Uterus (tissue), 4 donors: ENCODE measurements at places on chromosomes 4 and X. TPM values are rescaled to one million over a fixed set of nuclear protein-coding genes. Genes with fewer than 3 reads are reported as not detected.

The HMX1 gene
- 0.21 TPM for total RNA-seq

The SPANXC gene
- not detected for total RNA-seq

The PAGE1 gene
- total RNA-seq, result not detected

The TAF7L gene
- not detected for total RNA-seq

The MTTP gene
- total RNA-seq, result 0.14 TPM

The IL9R gene
- total RNA-seq, result 0.14 TPM

The DLG3 gene
- total RNA-seq, result 4.9 TPM

The LONRF3 gene
- total RNA-seq, result 5.9 TPM

The HSFX3 gene
- not detected for total RNA-seq

The TBC1D9 gene
- 10.6 TPM for total RNA-seq

The ENPP6 gene
- not detected for total RNA-seq

The HTT-AS gene
- not detected for total RNA-seq

DNA sequence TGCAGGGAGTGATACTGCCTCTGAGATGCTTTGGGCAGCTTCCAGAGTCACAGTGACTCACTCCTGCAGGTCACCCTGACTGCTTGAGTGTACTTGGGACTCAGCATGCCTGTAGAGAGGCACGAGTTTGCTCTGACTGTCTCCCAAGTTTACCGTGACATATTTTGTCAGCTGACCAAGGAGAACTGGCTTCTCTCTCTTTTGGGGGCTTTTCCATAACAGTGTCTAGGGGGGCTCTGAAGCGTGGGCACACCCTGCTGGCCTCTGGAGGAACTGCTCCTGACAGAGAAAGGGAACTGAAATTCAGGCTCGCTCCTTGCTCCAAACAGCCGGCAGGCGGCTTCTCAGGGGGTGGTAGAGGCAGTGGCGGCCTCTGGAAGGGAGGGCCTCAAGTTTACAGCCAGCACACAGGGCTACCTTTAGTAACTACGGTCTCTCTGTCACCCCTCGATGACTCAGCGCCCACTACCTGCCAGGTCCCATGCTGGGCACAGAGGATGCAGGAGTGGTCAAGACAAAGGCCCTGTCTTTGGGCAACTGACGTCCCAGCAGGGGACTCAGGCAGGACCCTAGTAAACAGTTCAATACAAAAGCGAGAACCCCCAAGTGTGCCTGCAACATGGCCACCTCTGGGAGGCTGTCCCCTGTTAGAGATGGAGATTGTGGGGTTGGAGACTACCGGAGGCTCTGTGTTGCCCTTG, 17.8 kb downstream of the ZNF185 start:
- H3K4me1 ChIP-seq, result no peaks in the 10 kb centered on the region
- no peaks in the 10 kb centered on the region for H3K27me3 ChIP-seq
- no peak overlapping the region for H3K4me3 ChIP-seq
- DNase-seq, result peak; percentile 42
- H3K27ac ChIP-seq, result no peak overlapping the region

GRCh38 chr4:48653217-48654014, 126.7 kb downstream of the FRYL start:
- no peak overlapping the region for H3K4me3 ChIP-seq
- no peaks in the 10 kb centered on the region for H3K4me1 ChIP-seq
- no peak for DNase-seq
- no peaks in the 10 kb centered on the region for H3K36me3 ChIP-seq
- H3K27ac ChIP-seq, result no peak overlapping the region

GRCh38 chr4:149910177-149910576, 94.5 kb upstream of the IQCM start:
- H3K27me3 ChIP-seq, result no peaks in the 10 kb centered on the region
- H3K27ac ChIP-seq, result no peak overlapping the region
- no peaks in the 10 kb centered on the region for H3K36me3 ChIP-seq
- H3K4me1 ChIP-seq, result no peaks in the 10 kb centered on the region
- H3K4me3 ChIP-seq, result no peak overlapping the region

GRCh38 chrX:9291629-9292028, 173.2 kb upstream of the TBL1X start:
- no peaks in the 10 kb centered on the region for H3K36me3 ChIP-seq
- H3K27ac ChIP-seq, result peak overlapping the region; percentile 35
- no peak for DNase-seq
- H3K4me3 ChIP-seq, result peak overlapping the region; percentile 19
- no peaks in the 10 kb centered on the region for H3K27me3 ChIP-seq

- H3K27ac ChIP-seq, result no peak overlapping the region
- H3K36me3 ChIP-seq, result no peaks in the 10 kb centered on the region
- H3K4me3 ChIP-seq, result no peak overlapping the region
- no peaks in the 10 kb centered on the region for H3K27me3 ChIP-seq
- no peak for DNase-seq
- H3K4me1 ChIP-seq, result no peaks in the 10 kb centered on the region
Observed at GRCh38 chr4:143135358-143135757, 49.4 kb upstream of the USP38 start.

DNA sequence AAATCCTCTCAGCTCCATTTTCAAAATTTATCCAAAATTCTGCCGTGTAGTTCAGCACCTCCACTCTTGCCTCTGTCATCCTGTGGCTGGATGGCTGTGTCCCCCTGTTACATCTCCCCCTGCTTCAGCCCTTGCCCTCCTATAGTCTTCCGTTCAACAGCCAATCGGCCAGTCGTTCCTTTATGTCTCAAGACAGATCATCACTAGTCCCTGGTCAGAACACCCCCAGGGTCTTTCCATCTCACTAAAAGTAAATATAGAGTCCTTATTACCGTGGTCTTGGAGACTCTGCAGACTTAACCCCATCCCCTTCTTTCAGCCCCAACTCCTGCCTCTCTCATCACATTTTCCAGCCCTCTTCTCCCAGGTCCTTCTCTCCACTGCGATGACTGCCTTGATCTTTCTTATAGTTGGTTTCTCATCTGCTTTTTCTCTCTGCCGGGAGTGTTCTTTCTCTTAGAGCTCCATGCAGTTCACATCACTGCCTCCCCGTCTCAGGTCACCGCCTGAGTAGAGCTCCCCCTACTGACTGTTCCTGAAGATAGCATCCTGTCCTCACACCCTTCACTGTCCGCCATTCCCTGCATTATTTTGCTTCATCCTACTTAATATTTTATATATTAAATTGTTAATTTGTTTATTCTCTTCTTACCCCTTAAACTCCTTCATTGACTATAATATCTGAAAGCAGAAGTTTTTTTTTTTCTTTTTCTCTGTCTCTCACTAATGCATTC, 736.9 kb upstream of the MAGEB2 start:
- H3K27ac ChIP-seq, result no peak overlapping the region
- H3K4me1 ChIP-seq, result no peaks in the 10 kb centered on the region
- no peaks in the 10 kb centered on the region for H3K27me3 ChIP-seq
- no peak overlapping the region for H3K4me3 ChIP-seq
- DNase-seq, result no peak
- H3K36me3 ChIP-seq, result no peaks in the 10 kb centered on the region

DNA sequence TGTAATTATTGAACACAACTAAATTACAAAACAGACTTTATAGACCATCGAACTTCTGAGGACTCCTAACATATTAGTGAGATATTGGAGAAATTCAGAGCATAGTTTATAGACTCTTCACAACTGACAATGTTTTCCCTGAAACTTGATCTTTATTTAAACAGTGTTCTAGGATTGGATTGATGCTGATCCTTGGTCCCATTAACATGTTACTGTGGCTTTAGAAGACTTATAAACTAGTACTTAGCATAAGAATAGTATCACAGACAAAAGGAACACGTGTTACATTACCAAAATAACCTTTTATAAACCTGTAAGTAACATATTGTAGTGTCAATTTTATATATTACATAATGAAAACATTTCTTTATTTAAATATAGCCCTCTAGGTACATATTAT, 689.6 kb downstream of the CCSER1 start:
- no peak overlapping the region for H3K27ac ChIP-seq
- no peak overlapping the region for H3K4me3 ChIP-seq
- H3K4me1 ChIP-seq, result no peaks in the 10 kb centered on the region
- no peaks in the 10 kb centered on the region for H3K36me3 ChIP-seq
- DNase-seq, result no peak

DNA sequence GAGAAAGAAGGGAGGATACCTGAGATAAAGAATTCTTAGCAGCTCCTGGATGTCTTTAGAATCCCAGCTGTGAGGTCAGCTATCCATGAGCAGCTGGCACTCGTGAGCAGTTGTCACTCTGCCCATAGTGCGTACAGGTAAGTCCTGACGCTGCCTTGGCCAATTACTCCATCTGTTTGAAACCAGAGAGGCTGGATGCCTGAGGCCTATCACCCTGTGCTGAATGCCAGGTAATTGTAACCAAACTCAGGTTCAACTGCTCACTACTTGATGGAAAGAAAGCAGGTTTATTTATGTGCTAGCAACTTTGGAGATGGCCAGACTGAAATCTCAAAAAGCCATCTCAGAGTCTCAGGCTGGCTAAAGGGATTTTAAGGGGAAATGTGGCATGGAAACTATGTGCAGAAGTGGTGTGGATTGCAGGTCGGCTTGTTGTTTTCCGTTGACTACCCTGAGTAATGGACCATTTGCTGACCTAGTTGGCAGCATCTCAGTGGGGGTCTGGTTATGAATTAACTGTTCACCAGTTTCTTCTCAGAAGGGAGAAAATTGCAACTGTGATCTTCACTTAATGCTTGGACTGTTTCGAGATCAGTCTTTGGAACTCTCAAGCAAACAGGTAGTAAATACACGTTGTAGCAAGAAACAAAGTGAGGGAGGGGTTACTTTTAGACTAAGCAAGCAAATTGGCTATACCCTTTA, 1614.0 kb upstream of the PCDH10 start:
- no peak for DNase-seq
- no peaks in the 10 kb centered on the region for H3K36me3 ChIP-seq
- no peak overlapping the region for H3K27ac ChIP-seq
- no peaks in the 10 kb centered on the region for H3K4me1 ChIP-seq

DNA sequence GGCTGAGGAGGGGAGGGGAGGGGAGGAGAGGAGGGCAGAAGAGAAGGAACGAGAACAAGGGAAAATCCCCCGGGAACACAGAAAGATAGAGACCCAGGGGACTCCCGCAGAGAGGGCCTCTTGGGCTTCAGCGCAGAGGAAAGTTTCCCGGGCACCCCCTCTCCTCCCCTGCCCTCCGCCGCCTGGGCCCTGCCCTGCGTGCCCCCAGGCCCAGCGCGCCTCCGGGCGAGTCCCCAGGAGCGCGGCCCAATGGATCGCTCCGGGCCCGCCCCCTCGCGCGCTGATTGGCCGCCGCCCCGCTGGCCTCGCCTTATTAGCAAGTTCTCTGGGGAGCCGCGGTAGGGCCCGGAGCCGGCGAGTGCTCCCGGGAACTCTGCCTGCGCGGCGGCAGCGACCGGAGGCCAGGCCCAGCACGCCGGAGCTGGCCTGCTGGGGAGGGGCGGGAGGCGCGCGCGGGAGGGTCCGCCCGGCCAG, at the start of gene MSX1:
Gene MSX1, plus strand, starts transcription at position 341 of the 474 bp plus-strand sequence. CDS start 235 bp downstream, outside the sequence.
- peak; percentile 87 for DNase-seq
- peak within 1 kb of the TSS; percentile 83 for H3K4me3 ChIP-seq
- peak within 1 kb of the TSS; percentile 76 for H3K27ac ChIP-seq

DNA sequence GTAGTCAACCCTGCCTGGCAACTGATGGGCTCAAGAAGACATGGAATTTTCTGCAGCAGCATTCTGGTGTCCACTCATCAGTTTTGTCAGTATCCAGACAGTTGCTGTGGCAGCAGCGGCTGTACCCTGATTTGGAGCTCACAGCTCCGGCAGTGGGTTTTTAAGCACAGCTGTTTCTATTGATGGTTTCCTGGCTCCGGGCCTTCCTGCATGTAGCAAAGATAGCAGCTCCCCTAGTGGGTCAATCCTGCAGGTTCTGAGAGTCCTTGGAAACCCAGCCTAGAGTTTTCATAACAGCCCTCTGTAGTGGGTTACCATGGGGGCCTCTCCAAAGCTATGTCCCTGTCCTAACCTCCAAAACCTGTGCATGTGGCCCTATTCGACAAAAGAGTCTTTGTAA, 84.0 kb upstream of the ATP6AP2 start:
- no peak overlapping the region for H3K27ac ChIP-seq
- no peak overlapping the region for H3K4me3 ChIP-seq
- no peaks in the 10 kb centered on the region for H3K36me3 ChIP-seq
- H3K4me1 ChIP-seq, result no peaks in the 10 kb centered on the region

DNA sequence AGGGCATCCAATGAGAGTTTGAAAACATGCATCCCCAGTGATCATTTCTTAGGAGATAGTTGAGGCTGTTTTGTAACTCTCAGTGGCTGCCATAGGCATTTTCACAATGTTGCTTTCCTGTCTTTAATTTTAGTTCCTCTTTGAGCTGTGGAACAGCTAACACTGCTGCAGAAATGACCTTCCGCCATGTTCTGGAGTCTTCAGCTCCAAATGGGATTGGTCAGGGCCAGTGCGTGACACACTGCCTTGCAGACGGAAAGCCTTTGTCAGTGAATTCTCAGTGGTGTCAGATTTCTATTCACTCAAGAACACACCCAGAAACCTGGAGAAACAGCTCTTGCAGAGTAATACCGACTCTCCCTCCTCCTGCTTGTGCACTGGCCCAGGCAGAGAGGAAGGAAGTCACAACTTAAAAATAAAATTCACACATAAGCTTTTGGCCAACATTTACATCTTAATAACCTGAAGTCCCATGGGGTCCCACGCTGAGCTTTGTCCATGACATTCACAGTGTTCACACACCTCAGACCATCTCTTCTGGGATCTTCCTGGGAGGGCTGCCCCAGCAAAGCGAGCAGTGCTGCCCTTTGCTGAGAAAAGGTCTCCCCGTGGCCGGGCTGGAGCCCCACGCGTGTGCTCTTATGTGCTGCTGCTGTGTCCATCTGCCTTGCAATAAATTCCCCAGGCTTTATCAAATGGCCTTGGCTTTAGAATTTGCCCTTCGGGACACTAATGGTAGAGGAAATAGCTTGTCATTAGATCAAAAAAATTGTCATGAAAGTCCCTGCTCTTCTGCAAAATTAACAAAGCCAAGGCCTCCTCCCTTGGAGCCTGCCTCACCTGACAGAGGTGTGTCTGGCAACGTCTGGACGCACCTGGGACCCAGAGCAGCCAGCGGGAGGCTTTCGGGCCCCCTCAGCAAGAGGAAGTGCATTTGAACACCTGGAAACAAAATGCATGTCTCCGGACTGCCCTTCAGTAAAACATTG, 126.8 kb downstream of the IRF2 start:
- no peak for DNase-seq
- H3K36me3 ChIP-seq, result no peaks in the 10 kb centered on the region
- no peaks in the 10 kb centered on the region for H3K27me3 ChIP-seq
- H3K4me3 ChIP-seq, result no peak overlapping the region

DNA sequence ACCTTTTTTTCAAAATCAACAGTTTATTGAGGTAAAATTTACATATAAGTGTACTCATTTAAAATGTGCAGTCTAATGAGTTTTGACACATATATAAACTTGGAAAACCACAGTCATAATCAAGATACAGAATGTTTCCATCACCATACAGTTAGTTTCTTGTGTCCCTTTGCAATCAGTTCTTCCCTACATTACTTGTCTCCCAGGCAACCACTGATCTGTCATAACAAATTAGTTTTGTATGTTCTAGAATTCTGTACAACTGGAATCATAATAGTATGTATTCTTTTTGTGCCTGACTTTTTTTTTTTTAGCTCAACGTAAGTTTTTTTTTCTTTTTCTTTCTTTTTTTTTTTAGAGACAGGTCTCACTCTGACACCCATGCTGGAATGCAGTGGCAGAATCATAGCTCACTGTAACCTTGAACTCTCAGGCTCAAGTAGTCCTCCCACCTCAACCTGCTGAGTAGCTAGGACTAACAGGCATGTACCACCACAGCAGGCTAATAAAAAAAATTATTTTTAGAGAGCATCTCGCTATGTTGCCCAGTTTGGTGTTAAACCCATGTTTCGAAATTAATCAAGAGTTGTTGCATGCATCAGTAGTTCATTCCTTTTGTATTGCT, 26.9 kb downstream of the ARFIP1 start:
- no peaks in the 10 kb centered on the region for H3K36me3 ChIP-seq
- no peak overlapping the region for H3K4me3 ChIP-seq
- no peaks in the 10 kb centered on the region for H3K4me1 ChIP-seq
- no peaks in the 10 kb centered on the region for H3K27me3 ChIP-seq
